ENCODE measurements at places on chromosomes 11 and 22. TPM values are rescaled to one million over a fixed set of nuclear protein-coding genes. Genes with fewer than 3 reads are reported as not detected.

- no peak overlapping the region for H3K4me3 ChIP-seq
- H3K27ac ChIP-seq, result no peak overlapping the region
- H3K36me3 ChIP-seq, result no peaks in the 10 kb centered on the region
- H3K4me1 ChIP-seq, result no peaks in the 10 kb centered on the region
- H3K27me3 ChIP-seq, result no peaks in the 10 kb centered on the region
These were observed 65.6 kb downstream of the CECR2 start for GRCh38 chr22:17434856-17435255.

- H3K36me3 ChIP-seq, result no peaks in the 10 kb centered on the region
- H3K27me3 ChIP-seq, result no peaks in the 10 kb centered on the region
- peaks cover 2% of the 10 kb centered on the region for H3K4me1 ChIP-seq
- DNase-seq, result no peak
- no peak overlapping the region for H3K4me3 ChIP-seq
These were observed 17.9 kb downstream of the RAB38 start for GRCh38 chr11:88157370-88157769.

- H3K27ac ChIP-seq, result no peak overlapping the region
- no peaks in the 10 kb centered on the region for H3K36me3 ChIP-seq
- no peak overlapping the region for H3K4me3 ChIP-seq
- H3K27me3 ChIP-seq, result no peaks in the 10 kb centered on the region
- H3K4me1 ChIP-seq, result no peaks in the 10 kb centered on the region
These were observed 16.2 kb downstream of the WNT7B start for GRCh38 chr22:45960477-45961386.

DNA sequence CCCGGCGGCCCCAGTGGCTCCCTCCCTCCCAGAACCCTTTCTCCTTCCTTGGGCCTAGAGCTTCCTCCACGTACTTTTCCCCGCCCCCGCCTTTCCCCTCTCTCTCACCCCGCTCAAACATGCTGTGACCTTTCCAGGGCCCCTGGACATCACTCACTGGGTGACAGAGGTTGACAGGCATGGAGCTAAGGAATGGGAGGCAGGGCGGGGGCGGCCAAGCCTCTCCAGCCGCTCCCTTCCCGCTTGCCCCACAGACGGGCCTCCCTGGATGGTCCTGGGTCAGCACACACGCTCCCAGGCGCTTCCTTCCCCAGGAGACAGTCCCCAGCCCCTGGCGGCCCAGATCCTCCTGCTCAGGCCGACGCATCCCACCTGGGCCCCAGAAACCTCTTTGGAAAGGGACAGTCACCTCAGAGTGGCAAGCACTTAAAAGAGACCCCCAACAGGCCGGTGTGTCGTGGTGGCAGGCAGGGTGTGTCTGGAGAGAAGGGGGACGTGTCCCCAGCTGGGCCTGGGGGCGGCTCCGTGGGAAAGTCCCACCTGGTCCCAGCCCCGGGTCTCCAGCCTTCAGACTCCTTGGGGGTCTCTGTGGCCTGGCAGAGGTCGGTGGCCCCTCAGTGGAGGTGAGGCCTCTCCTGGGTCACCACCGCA lies 8.8 kb downstream of the H19 start:
- H3K4me1 ChIP-seq, result no peaks in the 10 kb centered on the region
- H3K27ac ChIP-seq, result no peak overlapping the region
- H3K36me3 ChIP-seq, result no peaks in the 10 kb centered on the region
- peak; percentile 42 for DNase-seq

The MFRP gene
- under 0.01 TPM for total RNA-seq

The GVQW3 gene
- total RNA-seq, result 2.5 TPM

The ARRB1 gene
- total RNA-seq, result 30.1 TPM

Measured in adrenal gland (tissue), 19 donors.